ENCODE measurements at places on chromosomes 3 and 15.

- DNase-seq, result no peak
These were observed 56.5 kb upstream of the RASA2 start for GRCh38 chr3:141430316-141430715.

- DNase-seq, result no peak
These were observed 121.9 kb upstream of the CTDSPL start for GRCh38 chr3:37739579-37740290.

DNA sequence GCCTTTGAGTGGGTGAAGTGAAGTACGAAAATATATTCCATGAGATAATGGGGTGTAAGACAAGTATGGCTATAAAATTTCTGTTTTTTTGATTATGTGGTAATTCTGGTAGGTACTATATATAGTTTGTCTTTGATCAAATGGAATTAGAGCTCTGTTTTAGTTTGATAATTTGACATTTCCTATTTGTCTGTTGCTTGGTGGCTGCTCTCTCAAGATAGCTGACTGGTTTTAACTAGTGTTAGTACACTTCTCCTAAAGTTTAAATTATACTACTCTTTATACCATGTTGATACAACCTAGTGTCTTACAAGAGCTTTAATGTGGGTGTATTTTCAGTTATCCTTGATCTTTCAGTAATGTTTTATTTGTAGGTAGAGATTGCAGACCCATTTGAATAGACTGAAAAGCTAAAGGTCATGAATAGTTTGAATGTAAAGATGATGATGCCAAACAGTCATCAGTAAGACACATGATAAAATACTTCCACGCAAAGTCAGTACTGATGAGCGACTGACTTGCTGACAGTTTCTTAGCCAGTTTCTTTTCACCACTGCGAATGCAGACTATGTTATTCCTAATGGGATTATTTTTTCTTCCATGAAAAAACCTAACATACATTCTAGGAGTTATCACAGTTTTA is 15.2 kb downstream of the SACM1L start:
- DNase-seq, result no peak

GRCh38 chr15:36612063-36612788 is 32.8 kb downstream of the CDIN1 start:
- peak; percentile 85 for DNase-seq

All from lung microvascular endothelial cell (primary cell).